ENCODE measurements at places on chromosomes 1 and 21.

DNA sequence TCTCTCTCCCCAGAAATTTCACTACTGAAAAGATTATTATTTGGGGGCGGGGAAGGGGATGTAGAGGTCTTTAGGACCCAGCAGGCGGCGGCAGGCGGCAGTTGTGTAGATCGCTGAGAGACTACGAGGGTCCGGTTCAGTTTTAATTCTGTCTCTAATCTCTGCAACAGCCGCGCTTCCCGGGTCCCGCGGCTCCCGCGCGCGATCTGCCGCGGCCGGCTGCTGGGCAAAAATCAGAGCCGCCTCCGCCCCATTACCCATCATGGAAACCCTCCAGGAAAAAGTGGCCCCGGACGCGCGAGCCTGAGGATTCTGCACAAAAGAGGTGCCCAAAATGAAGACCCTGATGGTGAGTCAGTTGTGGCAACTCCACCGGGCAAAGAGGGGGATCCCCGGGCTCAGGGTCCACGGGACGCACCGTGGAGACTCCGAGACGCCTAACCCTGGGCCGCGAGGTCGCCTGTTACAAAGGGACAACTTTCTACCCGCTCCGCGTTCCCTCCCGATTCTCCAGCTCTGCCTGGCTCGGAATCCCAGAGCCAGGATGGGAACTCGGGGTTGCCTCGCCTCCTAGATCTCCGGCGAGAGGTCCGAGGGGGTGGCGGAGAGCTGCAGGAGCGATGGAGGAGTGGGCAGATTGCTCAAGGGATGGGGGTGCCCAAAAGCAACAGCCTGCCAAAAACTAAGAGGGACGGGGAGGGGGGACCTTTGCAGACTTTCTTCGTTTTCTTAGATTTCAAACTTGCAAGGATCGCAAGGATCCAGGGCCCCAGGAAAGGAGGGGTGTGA, at the start of gene ST6GALNAC5:
Gene ST6GALNAC5 (plus strand): TSS at position 139 of the 789 bp plus-strand sequence.
- no peak for DNase-seq

GRCh38 chr1:168428063-168428731, 115.6 kb downstream of the XCL2 start:
- DNase-seq: no peak

- DNase-seq: no peak
Measured at GRCh38 chr1:57208741-57209302, 215.0 kb downstream of the DAB1 start.

DNA sequence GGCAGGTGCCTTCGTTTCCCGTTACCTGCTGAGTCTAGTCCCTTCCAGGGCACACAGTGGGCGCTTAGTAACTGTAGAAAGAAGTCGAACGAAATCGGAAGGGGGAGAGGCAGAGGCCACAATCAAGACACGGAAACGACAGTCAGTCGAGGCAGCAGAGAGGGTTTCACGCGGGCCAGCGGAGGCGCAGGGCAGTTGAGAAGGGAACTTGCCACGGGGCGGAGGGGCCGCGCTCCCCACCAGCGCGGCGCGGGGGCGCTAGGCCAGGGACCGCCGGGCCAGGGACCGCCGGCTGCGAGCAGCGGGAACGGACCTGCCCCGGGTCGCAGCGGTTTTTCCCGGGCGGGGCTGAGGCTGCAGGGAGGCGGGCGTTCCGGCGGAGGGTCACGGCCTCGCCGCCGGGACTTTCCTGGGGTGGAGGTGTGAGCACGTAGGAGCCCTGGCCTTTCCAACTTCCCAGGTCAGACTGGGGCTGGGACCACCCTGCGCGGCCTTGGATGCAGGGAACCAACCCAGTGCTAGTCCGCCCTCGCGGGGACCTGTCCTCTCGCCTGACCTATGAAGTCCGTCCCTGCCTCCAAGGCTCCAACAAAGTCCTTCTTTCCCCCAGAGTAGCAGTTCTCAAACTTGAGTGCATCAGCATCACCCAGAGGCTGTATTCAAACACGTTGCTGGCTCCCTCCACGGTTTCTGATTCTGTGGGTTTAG, 150.1 kb upstream of the FGGY start:
- peak; percentile 5 for DNase-seq

- no peak for DNase-seq
Measured at GRCh38 chr1:6585081-6585722, 5.4 kb downstream of the ZBTB48 start.

DNA sequence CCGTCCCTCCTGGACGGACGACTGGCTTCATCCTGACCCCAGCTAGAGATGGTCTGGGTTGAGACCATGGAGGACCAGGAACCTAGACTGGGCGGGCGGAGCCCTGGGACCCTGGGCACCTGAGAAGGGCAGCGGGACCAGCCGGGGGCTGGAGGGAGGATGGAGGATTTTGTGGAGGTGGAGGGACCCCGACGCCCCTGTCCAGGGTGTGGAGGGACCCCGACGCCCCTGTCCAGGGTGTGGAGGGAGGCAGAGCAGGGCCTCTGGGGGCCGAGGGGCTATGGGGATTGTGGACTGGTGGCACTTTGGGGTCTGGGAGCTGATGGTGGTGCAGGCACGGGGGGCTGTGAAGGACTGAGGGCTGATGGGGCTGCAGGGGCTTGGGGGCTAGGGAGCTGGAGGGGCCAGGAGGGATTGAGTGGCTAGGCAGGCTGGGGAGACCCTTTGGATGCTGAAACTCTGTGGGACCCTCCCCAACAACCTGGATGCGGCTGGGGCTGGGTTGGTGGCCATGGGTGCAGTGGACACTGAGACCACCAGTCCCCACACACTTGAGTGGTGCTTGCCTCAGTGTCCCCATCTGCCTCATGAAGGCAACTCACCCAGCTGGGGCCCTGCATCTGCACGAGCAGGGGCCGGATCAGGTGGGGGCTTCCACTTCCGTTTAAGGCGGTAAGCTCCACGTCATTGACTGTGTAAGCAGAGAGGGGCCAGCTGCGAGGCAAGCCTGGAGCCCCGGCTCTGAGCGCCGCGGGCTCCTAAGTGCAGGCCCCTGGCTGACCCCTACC, 7.4 kb downstream of the GJC2 start:
- DNase-seq: no peak

- no peak for DNase-seq
Measured at GRCh38 chr1:17768651-17769241, 13.6 kb downstream of the ACTL8 start.

DNA sequence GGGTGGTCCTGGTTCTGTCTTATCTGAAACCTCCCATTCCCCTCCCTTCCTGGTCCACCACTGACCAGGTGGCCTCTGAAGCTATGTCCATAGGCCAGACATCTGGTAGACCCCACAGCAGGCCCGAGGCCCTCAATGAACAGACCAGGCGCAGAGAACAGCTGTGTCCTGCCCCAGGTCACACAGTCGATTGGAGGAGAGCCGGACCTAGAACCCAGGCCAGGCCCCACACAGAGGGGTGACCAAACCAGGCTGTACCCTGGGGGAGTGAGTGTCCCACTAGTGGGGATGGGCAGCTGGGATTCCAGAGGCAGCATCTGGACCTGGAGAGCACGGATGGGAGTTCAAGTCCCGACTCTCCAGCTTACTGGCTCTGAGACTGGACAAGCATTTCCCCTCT, 29.2 kb downstream of the RNU1-1 start:
- no peak for DNase-seq

- DNase-seq: no peak
Measured at GRCh38 chr21:34885125-34885524, 164.0 kb downstream of the RUNX1 start.

DNA sequence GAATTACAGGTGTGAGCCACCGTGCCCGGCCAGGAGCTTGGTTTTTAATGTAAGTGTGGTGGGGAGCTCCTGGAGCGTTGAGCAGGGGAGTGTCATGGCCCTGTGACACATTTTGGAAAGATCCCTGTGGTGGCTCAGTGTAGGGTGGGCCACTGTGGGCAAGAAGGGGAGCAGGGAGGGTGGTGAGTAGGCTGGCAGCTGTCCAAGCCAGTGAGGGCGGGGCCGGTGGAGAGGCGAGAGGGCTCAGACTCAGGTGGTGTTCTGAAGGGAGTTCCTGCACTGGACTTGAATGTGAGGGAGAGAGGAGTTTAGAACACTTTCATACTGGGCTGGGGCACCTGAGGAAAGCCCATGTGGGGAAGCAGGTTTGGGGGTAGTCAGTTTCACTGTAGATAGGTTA, 3.1 kb upstream of the EVA1B start:
- no peak for DNase-seq

DNA sequence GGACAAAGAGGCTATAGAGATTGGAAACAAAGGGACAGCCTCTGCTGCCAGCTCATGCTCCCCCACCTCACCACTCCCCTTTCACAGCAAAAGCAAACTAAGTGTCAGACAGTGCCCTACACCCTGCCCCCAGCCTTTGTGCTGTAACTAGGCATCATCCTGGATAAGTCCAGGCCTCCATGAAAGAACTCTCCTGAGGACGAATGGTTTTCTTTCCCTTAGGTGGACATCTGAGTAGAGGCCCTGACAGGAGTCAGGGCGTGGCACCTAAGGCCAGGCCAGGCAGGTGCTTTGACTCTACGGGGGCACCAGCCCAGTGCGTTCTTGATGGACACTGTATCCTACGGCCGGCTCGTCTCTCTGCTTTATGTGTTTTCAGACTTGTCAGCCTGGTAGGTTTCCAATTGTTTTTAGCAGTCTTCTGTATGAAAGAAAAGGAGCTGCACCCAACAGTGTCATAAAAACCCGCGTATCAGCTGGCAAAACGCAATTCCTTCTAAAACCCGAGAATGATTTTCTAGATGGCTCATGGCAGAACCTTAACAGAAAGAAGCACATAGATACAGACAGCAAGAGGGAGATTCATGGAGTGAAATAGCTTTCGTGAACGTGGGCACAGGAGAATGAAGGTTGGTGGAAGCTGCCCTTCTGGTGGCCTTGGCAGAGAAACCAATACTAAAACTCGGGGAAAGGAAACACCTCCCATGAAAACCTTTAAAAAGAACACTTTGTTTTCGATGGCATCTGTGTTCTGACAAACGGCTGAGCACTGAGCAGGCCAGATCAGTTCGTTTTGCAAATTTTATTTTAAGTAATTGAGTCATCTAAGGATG, 51.7 kb upstream of the AJAP1 start:
- no peak for DNase-seq

DNA sequence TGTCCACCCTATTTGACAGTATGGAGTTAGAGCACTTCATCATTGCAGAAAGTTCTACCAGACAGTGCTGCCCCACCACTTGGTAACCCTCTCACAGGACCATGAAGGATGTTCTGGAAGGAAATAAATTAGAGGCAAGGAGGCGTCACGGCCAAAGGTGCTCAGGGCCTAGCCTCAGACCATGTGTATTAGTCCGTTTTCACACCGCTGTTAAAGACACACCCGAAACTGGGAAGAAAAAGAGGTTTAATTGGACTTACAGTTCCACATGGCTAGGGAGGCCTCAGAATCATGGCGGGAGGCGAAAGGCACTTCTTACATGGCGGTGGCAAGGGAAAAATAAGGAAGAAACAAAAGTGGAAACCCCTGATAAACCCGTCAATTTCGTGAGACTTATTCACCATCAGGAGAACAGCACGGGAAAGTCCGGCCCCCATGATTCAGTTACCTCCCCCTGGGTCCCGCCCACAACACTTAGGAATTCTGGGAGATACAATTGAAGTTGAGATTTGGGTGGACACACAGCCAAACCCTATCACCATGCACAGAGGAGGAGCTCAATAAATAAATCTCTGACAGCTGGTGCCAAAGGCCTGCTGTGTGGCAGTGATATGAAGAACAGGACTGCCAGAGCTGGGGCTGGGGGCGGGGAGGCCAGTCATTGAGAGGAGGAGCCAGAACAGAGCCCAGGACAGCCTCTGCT, 75.8 kb downstream of the FHAD1 start:
- no peak for DNase-seq

GRCh38 chr1:213984387-213985208, 3.2 kb upstream of the PROX1 start:
- no peak for DNase-seq

- DNase-seq: no peak
Measured at GRCh38 chr1:180392427-180393145, 109.8 kb downstream of the ACBD6 start.

DNA sequence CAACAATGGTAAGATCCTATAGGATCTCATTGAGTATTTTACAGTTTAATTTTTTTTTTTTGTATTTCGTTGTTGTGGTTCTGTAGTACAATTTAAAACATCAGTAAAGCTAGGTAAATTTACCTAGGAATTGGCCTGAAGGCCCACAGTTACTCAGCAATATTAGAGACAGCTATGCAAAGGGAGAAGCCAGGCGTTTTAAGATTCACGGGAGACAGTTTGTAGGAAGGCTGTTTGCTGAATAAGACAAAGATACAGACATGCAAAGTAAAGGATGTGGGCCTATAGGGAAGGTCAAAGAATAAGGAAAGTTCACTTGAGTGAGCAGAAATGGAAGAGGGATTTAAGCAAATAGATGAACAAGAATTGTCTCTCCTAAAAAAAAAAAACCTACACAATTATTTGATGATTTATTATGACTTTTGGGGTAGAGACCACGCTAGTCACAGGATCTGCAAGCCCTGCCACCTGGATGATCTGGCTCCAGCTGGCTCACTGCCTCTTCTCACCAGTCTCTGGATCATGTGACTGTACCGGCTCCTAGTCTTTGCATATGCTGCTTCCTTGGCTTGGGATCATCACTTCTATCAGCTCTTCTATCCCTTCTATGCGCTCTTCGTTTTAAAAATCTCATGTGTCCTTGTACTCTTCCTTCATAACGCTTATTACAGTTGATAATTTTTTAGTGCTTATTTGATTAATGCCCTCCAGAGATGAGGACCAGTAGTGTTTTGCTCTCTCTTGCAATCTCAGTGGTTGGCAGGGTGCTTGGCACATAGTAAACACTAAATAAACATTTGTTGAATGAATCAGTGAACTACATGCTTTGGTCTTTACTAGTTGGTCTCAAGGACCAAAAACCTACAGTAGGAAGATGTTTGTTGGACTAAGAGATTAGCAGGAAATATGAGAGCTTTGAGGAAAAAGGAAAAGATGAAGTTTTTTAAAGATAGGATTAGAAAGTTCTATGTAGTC, 14.1 kb downstream of the DYRK1A start:
- DNase-seq: no peak

- DNase-seq: peak; percentile 8
Measured at GRCh38 chr1:235557495-235557894, 53.2 kb upstream of the B3GALNT2 start.

DNA sequence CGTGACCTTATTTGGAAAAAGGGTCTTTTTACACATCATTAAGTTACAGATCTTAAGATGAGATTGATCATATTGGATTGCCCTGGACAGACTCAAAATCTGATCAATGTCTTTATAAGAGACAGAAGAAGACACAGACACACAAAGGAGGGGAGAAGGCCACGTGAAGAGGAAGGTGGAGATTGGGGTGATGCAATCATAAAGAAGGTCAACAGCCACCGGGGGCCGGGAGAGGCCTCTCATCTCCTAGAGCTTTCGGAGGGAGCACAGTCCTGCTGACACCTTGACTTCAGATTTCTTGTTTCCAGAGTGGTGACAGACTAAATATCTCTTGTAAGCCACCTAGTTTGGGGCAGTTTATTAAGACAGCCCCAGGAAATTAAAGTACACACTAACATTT, 204.6 kb upstream of the CSF3R start:
- DNase-seq: no peak

DNA sequence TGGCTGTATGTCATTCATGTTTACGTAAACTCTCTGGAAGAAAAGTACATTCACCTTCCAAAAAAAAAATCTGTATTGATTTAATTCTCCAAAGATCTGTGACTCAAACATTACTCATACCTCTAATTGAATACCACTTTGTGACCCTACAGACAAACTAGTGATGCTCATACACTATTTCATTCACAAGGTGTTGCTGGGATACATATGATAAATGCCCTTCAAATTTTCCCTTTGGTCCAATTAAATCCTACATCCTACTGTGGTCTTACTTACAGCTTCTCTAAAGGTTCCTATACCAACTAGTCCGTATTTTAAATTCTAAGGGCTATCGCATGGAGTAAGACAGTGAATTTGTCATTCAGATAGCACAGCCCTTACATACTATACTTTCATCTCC, 26.8 kb upstream of the CADM3 start:
- no peak for DNase-seq

All from stimulated activated CD4-positive, alpha-beta T cell treated with anti-CD3 and anti-CD28 coated beads, Interleukin-12 subunit alpha, Interleukin-12 subunit beta, amount 100 ng/mL, for 24 hours (primary cell).